T-cell (primary cell): ENCODE measurements at places on chromosomes 7 and 10. TPM values are rescaled to one million over a fixed set of nuclear protein-coding genes. Genes with fewer than 3 reads are reported as not detected.

DNA sequence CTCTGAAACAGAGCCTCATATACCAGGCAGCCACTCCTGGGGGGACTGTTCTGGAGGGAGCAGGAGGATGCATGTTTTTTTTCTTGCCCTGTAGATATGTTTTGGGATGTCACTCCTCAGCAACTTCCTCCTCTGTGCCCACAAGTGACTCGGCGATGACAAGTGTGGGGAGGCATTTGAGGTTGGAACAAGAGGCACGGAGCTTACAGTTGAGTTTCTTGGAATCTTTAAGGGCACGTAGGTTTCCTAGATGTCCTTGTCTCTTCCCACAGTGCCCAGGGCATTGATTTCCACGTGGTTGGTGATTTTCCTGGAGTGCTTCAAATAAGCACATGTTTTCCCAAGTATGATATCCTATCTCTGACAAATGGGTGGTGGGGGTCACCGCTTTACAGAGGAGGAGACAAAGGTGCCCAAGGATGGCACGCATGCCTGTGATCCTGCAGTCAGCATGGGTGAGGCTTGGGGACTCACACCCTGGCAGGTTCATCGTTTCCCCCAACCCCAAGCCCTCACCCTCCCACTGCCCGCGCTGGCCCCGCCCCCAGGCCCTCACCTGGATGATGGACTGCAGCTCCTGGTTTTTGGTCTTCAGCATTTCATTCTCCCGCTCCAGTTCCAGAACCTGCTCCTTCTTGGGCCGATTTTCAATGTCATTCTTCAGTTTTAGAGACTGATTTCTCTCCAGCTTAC lies 95.2 kb upstream of the GNA12 start:
- H3K4me3 ChIP-seq, result no peak overlapping the region
- no peak overlapping the region for H3K27ac ChIP-seq
- no peak for DNase-seq
- H3K27me3 ChIP-seq, result no peaks in the 10 kb centered on the region

The STRIP2 gene
- total RNA-seq, result 0.42 TPM

The OPN1SW gene
- total RNA-seq, result not detected

DNA sequence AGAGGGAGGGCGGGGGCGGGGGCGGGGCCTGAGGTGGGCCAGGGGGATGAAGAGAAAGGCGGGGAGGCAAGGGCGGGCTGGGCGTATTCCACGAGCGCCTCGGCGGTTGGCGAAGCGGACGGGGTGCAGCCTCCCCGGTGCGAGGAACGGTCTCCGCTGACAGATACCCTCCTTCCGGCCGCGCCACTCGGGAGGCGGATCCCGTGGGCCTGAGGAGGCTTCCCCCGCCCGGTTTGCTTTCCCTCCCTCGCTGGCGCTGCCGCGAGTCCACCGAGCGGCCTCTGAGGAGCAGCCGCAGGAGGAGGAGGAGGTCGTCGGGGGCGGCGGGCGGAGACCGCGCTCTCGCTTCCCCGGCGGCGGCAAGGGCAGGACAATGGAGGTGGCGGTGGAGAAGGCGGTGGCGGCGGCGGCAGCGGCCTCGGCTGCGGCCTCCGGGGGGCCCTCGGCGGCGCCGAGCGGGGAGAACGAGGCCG lies at the start of gene TRIM24:
TSS of gene TRIM24 (plus strand) at position 84 of the 473 bp plus-strand sequence. CDS start at position 374, 290 bp downstream.
- no peaks in the 10 kb centered on the region for H3K36me3 ChIP-seq
- peak within 1 kb of the TSS; percentile 46 for H3K27ac ChIP-seq
- peak; percentile 92 for DNase-seq
- peak within 1 kb of the TSS; percentile 78 for H3K4me3 ChIP-seq
- H3K27me3 ChIP-seq, result no peaks in the 10 kb centered on the region

DNA sequence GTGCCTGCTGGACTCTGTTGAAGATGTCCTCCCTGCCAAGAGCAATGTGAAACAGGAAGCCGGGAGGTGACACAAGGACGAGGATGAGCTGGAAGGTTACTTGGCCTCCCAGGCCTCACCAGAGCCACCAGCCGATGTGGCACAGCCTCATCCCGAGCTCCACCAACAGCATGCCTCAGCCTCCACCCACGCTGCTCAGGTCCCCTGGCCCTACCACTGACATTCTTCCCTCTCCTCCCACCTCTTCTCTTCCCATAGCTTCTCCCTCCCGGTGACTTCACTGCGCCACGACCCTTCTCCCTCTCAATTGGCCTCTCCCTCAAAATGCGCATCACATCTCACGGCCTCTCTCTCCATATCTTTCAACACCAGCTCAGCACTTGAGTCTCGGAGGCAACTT lies 249.9 kb downstream of the SKAP2 start:
- no peak overlapping the region for H3K4me3 ChIP-seq
- no peaks in the 10 kb centered on the region for H3K36me3 ChIP-seq
- no peak overlapping the region for H3K27ac ChIP-seq
- H3K4me1 ChIP-seq, result no peaks in the 10 kb centered on the region
- peaks cover 17% of the 10 kb centered on the region for H3K27me3 ChIP-seq
- DNase-seq, result no peak

- no peak for DNase-seq
- no peaks in the 10 kb centered on the region for H3K36me3 ChIP-seq
- no peaks in the 10 kb centered on the region for H3K27me3 ChIP-seq
These were observed 1355.5 kb upstream of the LRRTM3 start for GRCh38 chr10:65570143-65571010.

The CDNF gene
- 4.0 TPM for total RNA-seq

DNA sequence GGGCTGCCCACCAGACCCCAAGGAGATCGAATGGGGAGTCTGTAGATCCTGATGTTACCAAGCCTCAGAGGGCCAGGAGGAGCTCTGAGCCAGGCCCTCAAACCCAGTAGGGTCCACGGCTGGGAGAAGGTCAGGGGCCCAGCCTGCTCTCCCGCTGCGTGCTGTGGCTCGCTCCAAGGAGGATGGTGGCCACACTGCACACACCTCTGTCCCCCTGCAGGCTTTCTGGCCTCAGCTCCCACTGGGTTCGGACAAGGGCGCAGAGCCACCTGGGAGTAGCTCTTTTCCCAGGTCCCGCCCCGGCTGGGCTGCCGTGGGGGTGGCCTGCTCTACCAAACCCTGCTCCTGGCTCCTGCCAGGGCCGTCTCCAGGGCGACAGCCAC lies 175.8 kb downstream of the ZNF248 start:
- no peak overlapping the region for H3K27ac ChIP-seq
- no peak for DNase-seq
- no peaks in the 10 kb centered on the region for H3K27me3 ChIP-seq
- no peaks in the 10 kb centered on the region for H3K4me1 ChIP-seq

- no peak overlapping the region for H3K4me3 ChIP-seq
- no peaks in the 10 kb centered on the region for H3K4me1 ChIP-seq
- no peaks in the 10 kb centered on the region for H3K27me3 ChIP-seq
- no peak for DNase-seq
- peak overlapping the region; percentile 14 for H3K27ac ChIP-seq
These were observed 13.4 kb upstream of the WDFY4 start for GRCh38 chr10:48670978-48671913.

The OGDHL gene
- not detected for total RNA-seq

GRCh38 chr10:85222300-85222699 lies 893.9 kb downstream of the CCSER2 start:
- DNase-seq, result no peak
- no peak overlapping the region for H3K4me3 ChIP-seq
- no peak overlapping the region for H3K27ac ChIP-seq
- H3K27me3 ChIP-seq, result peaks cover 4% of the 10 kb centered on the region
- no peaks in the 10 kb centered on the region for H3K36me3 ChIP-seq

GRCh38 chr10:3774018-3774813 lies 10.8 kb downstream of the KLF6 start:
- H3K4me3 ChIP-seq, result no peak overlapping the region
- peaks cover 8% of the 10 kb centered on the region for H3K36me3 ChIP-seq
- H3K27me3 ChIP-seq, result no peaks in the 10 kb centered on the region
- DNase-seq, result no peak

DNA sequence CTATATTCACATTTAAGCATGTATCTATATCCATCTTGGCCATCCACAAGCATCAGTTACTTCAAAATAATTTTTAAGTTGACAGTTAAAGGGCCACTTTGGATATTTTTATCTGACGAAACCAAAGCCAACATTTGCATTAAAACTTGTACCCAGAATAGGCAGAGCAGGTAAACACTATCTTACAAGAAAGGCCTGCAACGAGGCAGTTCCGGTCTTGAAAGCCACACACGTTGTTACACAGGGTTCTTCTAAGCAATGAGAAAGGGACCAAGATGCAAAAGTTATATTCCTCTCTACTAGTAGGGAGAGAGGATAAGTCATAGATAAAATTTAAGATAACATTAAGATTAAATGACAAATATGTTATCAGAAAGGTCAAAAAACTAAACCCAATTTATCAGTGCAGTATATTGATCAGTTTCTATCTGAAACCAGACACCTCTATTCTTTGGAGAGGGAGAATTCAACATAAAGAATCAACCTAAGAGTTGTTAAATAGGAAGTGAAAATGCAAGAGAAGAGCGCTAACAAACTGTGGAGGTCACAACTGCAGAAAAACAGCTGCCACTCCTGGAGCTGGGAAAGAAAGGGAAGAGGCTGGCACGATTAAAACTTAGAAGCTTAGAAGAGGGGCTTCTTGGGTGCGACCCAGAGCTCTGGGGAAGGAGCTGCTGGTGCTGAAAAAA lies 701.3 kb downstream of the TNS3 start:
- no peaks in the 10 kb centered on the region for H3K4me1 ChIP-seq
- H3K27ac ChIP-seq, result no peak overlapping the region
- H3K4me3 ChIP-seq, result no peak overlapping the region
- DNase-seq, result no peak
- H3K36me3 ChIP-seq, result no peaks in the 10 kb centered on the region
- H3K27me3 ChIP-seq, result no peaks in the 10 kb centered on the region

DNA sequence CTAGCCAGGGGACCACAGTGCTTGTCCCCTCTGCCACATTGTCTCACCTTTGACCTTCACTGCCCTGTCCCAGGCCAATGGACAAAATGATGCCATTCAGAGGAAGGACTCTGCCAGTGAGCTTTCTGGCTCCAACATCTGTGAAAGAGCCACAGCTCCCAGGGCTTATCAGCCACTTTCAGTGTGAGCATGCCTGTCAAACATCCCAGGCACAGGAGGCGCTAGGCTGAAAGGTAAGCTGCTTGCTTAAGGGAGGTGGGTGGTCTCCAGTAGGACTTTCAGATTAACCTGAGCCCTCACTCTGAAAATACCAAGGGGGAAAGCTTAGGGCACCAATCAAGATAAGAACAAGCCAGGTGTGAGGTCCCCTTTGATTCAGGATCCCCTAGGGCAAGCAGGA lies 59.8 kb upstream of the GDF10 start:
- H3K27me3 ChIP-seq, result no peaks in the 10 kb centered on the region
- H3K27ac ChIP-seq, result no peak overlapping the region
- DNase-seq, result no peak
- no peaks in the 10 kb centered on the region for H3K36me3 ChIP-seq
- no peak overlapping the region for H3K4me3 ChIP-seq
- no peaks in the 10 kb centered on the region for H3K4me1 ChIP-seq

The SLC26A4 gene
- not detected for total RNA-seq

DNA sequence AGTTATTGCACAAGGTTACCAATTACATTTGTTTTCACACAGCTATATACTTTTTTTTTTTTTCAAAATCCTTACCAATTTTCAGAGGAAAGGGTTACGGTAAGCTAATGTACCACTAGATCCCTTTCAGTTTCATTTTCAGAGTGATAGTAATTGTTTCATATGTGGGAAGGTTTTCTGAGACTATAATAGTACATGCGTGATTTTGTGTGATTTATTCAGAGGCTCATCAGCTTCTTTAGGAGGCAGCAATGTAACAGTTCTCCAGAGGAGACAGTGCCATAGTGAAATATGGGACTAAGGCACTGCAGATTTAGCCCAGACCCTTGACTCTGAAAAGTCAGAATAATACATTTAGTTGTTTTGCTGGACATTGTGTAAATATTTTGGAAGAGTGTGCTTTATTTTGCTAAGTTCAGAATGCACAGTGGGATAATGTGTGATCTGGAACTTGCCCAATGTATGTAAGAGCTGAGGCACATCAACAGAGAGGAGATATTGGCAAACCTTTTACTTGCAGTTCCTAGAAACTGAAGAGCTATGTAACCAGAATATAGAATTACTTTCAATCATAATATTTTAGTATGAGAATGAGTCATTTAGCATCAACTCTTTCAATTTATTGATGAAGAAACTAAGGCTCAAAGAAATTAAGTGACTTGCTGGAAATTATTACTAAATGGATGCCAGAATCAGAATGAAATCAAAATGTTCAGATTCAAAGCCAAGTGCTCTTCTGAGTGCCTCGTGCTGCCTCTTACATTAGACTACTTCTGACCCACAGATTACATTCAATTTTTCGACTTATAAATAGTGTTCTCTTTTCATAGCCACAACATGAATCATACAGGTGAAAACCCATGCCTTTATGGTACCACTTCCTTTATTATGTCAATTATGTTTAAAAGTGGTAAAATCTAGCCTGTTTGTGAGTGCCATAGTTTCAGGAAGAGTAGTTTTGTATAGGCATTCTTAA lies 207.7 kb upstream of the TEX47 start:
- peak overlapping the region; percentile 38 for H3K4me3 ChIP-seq
- no peaks in the 10 kb centered on the region for H3K4me1 ChIP-seq
- DNase-seq, result no peak
- H3K36me3 ChIP-seq, result no peaks in the 10 kb centered on the region
- no peaks in the 10 kb centered on the region for H3K27me3 ChIP-seq

The NUDCD3 gene
- total RNA-seq, result 87.9 TPM

DNA sequence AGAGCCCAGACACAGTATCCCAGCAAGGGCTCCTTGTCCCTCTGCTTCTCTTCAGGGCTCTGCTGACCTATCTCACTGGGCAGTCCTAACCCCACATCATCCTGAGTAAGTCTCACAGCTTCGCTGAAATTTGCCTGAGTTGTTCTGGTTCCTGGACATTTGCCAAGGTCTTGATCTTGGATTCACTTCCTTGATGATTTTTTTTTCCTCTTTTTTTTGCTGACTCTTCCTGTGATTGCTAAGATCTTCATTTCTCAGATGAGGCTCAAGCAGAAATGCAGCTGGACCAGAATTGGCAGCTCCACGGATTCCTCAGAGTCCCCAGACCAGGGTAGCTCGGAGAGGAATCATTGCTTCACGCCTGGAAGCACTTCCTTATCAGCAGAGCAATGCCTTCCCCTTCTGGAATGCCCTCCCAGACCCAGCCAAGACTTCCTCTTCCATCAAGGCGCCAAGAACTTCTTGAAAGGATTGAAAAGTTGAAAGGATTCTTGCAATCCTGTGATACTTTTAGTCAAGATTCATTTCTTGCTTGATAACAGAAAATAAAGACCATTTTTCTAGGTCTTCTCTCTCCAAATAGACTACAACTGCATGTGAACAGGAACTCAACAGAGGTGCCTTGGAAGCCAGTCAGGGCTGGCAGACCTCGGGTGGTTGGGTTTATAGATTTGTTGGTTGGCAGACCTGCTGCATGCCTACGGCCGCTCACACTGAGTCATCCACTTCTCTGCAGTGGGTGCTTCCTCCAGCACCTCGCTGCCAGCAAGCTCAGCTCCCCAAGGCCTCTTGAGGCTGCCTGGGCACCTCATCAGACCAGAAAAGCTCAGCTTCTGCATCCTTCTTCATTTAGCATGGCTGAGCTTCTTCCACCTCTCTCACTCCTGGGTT lies 8.8 kb upstream of the AFAP1L2 start:
- H3K27me3 ChIP-seq, result no peaks in the 10 kb centered on the region
- no peaks in the 10 kb centered on the region for H3K36me3 ChIP-seq
